NCI-H446 (cell line): ENCODE measurements at places on chromosomes 11 and 22.

DNA sequence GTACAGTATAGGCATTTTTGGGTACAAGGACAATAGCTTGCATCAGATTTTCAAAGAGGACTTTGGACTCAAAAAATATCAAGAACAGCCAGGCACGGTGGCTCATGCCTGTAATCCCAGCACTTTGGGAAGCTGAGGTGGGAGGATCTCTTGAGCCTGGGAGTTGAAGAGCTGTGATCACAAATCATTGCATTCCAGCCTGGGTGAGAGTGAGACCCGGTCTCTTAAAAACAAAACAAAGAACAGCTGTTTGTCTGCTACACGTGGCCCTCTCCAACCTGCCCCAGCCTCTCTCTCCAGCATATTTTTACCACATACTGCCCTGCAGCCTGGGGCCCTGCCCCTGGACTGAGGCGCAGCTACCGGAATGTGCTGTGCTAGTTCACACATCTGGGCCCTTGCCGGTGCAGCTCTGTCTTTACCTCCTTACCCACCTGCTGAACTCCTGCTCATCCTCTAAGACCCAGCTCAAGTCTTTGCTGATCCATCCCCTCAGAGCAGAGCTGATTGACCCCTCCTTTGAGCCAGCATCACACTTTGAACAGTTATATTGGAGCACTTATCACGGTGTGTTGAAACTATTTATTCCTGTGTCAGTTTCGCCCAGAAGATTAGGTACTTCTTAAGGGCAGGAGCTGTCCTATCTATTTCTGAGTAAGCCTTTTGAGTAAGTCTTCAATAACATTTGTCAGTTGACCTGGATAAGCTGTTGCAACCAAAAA is 29.4 kb downstream of the GRIK4 start:
- DNase-seq = no peak

DNA sequence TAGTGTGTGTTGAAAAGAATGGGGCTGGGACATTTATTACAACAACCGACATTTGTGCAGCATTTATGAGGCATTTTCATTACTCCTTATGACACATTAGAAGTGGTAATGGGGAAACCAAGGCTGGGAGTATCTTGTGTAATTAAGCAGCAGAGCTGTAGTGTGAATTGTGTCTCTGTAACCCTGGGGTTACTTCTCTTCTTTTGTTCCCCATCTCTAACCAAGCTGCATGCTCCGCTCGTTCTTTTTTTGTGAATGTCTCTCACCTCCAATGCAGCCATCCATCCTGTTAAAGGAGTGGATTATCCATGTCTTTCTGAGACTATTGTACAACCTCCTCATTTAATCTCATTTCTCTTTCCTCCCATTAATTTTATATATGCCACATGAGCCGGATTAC is 65.7 kb downstream of the ENDOD1 start:
- DNase-seq = no peak

DNA sequence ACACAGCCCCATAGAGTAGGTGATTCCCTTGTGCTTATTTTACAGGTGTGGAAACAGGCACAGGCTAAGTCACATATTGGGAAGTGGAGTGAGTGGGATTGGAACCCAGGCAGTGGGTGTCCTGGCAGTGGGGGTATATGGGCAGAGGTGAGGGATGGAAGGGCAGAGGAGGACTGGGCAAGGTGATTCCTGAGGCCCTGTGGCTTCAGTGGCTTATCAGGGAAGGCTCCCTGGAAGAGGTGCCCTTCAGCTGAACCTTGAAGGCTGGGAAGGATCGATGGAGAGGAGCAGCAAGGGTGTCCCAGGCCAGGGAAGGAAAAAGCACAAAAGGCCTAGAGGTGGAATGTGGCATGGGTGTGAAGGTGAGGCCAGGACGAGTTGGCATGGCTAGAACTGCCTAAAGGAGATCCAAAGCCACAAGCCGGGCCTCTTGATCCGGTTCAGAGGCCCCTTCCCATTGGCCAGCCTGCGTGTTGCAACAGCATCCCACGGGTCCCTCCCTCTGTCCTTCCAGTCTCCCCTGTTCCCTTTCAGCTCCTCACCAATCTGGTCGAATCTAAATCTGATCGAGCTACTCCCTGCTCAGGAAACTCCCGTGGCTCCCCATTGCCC is 41.7 kb downstream of the MCM5 start:
- DNase-seq = no peak

DNA sequence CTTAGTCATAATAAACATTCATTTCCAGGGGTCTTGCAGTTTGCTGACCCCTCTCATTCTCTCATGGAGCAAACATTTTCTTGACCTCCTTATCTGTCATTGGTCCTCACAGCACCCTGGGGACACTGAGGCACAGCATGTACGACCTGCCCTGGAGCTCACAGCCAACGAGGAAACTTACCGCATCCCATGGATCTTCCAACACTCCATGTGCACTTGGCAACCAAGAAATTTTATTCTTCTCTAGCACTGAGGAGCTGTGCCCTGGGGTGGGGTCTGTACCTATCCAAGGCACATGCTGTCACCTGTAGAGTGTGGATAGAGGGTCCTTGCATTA is 69.4 kb upstream of the IGLL5 start:
- no peak for DNase-seq
